ENCODE measurements at places on chromosomes 6 and 20.

DNA sequence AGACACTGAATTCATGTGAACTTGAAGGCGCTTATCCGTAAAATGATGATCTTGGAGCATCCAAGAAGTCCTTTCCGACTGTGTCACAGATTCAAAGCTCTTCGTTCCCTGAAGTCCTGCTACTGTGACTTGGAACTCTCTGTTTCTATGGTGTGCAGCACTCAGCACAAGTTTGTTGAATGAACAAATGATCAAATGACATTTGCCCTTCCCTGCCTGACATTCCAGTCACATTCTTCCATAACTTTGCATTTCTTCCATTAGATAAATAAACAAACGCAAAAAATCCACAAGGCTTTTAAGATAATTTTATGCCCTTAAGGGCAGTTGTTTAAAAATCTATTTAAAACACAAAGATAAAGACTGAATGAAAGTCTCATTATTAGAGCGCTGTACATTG, 39.9 kb downstream of the SGK1 start:
- no peak for DNase-seq

- no peak for DNase-seq
Observed at GRCh38 chr6:111456208-111456607, 26.8 kb downstream of the REV3L start.

GRCh38 chr6:30615958-30616810, 859 bp downstream of the PPP1R10 start:
- peak; percentile 44 for DNase-seq

DNA sequence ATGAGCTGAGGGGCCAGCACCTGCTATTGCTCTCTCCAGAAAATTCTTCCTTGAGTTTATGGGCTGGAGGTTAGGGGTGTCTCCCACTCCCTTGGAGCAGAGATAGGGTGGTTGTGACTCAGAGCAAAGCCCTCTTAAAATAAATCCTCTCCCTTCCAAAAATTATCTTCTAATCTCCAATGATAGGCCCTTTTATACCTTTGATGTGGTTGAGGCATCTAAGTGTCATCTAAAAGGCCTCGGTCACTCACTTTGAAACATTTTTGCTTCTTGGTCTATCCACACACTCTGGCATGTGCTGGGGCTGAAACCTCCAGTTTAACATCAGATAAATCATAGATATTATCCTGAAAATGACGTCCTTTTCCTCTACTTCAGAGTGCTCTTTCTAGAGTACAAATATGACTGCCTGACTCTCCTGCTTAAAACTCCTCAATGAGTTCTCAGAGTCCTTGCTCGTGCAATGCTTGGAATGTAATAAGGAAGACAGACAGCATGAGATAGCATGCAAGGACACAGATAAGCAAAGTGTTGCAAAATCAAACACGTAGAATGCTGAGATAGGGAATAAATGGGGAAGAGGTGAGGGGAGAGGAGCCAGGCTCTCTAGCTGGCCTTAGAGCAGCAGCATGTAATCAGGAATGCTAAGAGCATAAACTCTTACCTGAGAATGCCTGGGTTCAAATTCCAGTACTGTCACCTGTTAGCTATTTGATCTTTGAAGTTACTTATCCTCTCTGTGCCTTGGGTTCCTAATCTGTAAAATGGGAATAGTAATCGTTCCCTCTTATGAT, 374.1 kb upstream of the CITED2 start:
- DNase-seq, result no peak

DNA sequence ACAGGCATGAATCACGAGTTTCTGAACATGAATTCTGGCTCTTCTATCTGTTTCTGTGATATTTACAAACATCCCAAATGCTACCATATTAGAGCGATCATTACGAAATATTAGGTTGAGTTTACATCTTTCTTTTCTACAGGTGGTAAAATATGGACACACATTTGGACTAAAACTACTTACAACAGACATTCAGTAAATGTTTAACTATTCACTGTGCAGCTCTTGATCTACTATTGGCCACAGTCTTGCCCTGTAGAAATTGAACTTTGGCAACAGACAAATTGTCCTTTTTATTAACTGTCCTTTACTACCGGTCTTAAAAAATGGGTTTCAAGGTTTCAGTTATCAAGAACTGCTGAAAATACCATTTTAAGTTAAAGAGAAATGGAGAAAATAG, 26.5 kb upstream of the MTRF1L start:
- DNase-seq, result no peak

DNA sequence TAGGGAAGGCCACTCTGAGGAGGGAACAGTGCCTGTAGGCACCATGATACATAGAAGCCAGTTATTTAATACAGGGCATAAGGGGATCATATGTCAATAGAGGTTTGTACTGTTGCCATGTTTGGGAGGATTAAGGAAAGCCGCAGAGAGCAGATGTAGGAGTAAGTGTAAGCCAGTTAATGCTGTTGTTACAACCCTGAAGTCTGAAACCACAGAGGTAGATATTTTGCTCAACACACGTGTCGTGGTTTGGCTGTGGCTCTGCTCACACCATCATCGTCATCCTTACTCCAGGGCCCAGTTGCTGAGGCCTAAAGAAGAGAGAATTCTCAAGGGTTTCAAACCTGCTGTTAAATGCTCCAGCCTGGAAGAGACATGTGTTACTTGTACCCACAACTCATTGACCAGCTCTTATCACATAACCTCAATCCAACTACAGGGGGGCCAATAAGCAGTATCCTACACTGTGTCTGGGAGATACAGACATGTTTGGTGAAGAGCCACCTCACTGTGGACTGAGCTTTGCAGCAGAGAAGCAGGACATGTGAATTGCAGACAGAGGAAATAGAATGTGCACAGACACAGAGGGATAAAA, 31.0 kb upstream of the PSMF1 start:
- DNase-seq, result no peak

GRCh38 chr6:105474234-105474633, 71.4 kb upstream of the PREP start:
- DNase-seq, result no peak

DNA sequence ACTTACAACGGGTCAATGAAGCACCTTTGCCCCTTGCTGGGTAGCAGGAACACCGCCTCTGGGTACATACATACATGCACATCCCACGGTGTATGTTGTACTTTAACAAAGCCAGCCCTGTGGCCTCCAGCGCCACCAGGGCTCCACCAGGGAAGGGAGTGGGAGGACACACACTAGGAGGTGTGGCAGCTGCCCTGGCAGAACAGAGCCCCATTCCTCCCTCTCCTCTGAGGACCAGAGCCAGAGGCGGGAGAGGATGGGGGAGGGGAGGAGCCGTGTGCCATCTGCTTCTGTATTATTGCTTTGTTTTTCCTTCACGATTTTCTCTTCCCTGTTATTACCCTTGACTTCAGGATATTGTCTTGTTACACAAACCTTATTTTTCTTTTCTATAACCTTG, 105.8 kb upstream of the TRAF3IP2 start:
- DNase-seq, result peak; percentile 30

GRCh38 chr6:47519279-47519678, 41.7 kb downstream of the CD2AP start:
- no peak for DNase-seq

GRCh38 chr6:122122686-122123085, 276.8 kb upstream of the HSF2 start:
- DNase-seq, result no peak

DNA sequence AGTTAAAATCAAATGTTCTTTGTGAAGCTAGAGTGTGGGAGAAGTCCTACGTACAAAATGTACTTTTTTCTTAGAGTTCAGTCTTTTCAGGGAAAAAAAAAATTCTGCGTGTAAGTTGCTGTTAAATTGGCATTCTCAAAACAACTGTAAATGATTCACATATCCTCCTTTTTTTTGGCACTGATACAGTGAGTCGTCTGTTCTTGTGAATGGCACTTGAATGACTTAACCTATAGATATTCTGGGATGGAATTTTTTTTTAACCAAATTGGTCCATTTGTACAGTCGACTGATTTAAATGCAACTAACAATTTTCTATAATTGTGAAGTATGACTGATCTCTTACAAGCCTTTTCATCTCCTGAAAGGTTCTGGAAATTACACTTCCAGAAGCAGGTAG, 5.5 kb upstream of the JAG1 start:
- no peak for DNase-seq

DNA sequence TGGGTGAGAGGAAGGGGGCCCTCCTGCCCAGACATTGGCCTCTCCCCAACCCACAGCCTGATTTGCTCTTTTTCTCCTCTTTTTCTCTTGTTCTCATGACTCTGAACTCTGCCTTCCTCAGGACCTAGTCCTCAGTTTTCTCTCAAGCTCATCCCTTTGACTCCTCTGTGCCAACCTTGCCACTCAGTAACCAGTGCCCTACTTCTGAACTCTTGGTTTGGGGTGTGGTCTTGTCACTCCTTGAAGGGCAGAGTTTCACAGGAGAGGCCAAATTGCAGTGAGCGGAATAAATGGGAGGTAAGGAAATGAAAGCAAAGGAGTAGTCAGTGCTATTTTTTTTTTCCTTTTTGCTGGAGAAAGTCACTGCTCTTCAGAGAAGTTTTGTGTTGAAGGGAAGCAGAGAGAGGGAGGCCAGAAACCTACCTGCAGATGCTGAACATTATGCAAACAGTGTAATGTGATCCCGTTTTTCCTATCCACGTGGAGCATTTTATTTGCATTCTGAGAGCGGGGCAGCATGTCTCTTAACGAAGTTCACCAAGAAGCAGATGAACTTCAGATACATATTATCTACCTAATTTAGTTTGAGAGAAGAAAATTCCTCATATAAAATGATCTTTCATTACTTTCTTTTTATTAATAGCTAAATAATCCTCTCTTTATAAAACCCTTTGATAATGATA, 26.9 kb downstream of the CFAP61 start:
- DNase-seq, result peak; percentile 63

All from NCI-H2081 (cell line).